ENCODE measurements at places on chromosomes 6 and 20.

- DNase-seq = no peak
Observed at GRCh38 chr6:115885636-115886366, 174.9 kb downstream of the FRK start.

DNA sequence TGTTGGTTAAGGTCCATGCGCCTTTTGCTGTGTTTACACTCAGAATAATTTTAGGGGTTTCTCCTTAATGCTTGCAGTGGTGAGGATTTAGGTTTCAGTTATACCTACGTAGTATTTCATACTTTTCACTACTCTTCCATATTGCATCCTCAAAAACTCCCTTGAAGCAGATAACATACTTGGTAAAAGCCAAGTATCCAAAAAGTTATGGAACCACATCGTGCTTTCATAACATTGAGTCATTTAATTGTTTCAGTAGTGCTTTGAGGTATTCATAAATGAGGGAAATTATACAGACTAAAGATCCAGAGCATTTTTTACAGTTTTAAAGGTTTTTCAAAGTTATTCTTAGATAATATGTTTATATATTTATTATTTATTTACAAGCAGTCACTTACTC, 4.0 kb upstream of the ATXN1 start:
- DNase-seq = no peak

- no peak for DNase-seq
Observed at GRCh38 chr20:63234693-63235398, 859 bp upstream of the BIRC7 start.

- DNase-seq = no peak
Observed at GRCh38 chr6:91480402-91480801, 893.5 kb upstream of the MAP3K7 start.

DNA sequence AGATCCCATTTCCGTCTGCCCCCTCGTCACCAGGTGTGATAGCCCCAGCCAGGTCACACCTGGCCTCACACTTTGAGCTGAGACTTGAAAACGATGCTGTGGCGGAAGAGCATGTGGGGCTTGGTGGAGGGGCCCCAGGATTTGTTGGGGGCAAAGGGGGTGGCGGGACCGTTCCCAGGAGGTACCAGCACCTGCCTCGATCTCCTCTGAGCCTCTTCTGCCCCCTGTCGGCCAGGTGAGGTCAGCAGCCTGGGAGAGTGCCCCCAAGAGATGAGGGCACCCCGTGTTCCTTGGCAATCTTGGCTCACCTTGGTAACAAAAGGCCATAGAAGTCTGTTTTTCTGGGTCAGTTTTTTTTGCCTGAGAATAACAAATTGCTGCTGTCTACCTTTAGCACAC, 25.4 kb downstream of the SPATA2 start:
- no peak for DNase-seq

- DNase-seq = no peak
Observed at GRCh38 chr6:75818098-75818855, 69.2 kb downstream of the MYO6 start.

DNA sequence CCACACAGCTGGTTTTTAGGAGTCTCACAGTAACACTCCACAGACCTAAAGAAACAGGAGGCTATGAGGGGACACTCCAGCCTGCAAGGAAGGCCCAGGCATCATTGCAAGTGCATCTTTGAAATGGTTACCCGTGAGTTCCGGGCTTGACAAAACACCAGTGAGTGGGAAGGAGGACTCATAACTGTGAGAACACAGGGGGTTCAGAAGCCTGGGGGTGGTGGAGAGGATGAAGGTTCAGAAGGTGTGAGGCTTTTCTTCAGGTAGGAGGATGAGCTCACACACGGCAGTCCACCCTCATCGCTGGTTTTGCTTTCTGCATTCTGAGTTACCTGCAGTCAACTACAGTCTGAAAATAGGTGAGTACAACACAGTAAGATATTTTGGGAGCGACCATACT, 39.9 kb downstream of the MAP7 start:
- DNase-seq = no peak

GRCh38 chr6:18720075-18720474, 332.9 kb downstream of the RNF144B start:
- DNase-seq = no peak

DNA sequence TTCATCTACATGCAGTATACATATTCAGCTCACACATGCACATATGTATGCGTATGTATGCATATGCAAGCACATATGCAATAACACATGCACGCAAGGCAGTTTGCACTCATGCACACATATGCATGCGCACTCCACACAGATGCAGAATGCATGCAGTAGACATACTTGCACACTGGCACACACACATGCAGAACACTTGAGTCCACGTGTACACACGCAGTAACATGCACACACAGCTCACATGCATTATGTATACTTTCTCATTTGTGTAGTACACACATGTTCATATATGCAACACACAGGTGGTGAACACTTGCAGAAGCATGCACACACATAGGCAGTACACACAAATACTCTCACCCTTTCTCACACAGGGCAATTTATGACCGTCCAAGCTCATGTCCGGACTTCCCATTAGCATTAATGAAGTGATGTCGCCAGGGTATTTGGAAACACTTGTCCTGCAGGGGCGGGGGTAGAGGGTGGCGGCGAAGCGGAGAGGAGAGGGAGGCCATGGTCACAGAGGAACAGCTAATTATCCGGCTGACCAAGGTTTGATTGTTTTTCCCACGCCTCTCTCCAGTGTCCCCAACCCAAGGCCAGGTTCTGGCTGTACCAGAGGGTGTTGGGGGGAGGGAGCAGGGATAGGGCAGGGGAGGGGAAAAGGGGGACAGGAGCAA, 91.3 kb downstream of the VEGFA start:
- no peak for DNase-seq

All from retinal pigment epithelial cell (primary cell).